Stimulated activated CD8-positive, alpha-beta memory T cell treated with anti-CD3 and anti-CD28 coated beads, Interleukin-4, amount 100 ng/mL, for 1 hour (primary cell): ENCODE measurements at places on chromosomes 6 and 20.

GRCh38 chr20:38692436-38693411, 31.6 kb upstream of the SLC32A1 start:
- no peak for DNase-seq

DNA sequence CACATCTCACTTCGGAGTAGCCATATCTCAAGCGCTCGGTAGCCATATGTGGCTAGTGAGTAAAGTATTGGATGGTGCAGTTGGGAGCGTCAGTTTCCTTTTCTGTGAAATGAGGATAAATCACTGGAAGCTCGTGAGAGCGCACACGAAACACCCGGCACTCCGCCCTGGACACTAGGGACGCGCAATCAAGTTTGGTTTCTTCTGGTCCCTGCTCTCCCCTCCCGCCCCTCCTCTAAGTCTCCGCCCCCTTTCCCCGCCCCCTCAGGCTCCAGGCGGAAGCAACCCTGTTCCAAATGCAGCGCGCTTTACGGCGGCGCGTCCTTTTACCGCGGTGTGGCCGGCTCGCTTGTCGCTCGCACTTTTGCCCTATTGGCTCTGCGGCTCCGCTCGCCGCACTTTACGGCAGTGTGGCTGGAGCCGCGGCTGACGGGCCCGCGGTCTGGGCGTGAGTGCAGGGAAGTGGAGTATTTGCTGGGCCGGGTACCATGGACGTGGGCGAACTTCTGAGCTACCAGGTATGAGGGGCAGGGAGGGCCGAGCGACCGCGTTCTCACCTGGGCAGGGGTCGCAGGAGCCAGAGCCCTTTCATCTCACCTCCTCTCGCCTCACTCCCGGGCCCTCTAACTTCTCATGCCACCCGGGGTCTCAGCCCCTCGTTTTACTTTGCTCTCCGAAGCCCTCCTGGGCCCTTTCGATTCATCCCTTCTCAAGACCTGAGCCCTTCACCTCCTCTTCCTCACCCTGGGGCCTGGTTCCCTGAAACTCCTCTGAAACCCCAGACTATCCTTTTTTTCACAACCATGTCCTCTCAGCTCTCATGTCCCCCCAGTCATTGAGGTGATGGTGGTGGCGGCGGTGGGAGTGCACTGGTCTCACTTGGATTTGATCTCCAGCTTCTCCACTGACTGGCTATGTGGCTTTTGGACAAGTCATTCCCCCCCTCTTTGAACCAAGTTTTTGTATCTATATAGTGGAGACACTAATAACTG, at the start of gene CTNNBL1:
CTNNBL1 (plus strand) TSS at position 396 of the 992 bp plus-strand sequence; CDS start at position 489, 93 bp downstream.
- peak; percentile 93 for DNase-seq

DNA sequence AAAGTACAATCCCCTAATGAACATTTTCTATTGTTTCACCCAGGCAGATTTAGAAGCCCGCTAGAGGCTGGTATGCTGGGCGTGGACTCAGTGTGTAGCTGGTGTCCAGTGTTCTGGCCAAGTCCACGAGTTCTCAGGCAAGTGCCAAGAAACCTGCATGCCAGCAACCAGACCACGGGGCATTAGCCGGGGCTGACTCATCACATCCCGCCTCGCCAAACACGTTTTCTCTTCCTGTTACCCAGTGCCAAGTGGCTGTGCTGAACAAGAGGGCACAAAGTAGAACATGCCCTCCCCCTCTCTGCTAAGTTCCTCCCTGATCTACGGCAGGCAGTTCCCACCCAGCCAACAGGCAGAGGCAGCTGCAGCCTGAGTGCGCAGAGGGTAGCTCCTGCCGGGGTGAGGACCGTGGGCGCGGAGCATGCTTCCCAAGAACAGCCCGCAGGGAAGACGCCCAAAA, 29.6 kb downstream of the RAMACL start:
- DNase-seq: no peak

- DNase-seq: no peak
These were observed 49.8 kb downstream of the MTHFD1L start for GRCh38 chr6:150915131-150915879.

DNA sequence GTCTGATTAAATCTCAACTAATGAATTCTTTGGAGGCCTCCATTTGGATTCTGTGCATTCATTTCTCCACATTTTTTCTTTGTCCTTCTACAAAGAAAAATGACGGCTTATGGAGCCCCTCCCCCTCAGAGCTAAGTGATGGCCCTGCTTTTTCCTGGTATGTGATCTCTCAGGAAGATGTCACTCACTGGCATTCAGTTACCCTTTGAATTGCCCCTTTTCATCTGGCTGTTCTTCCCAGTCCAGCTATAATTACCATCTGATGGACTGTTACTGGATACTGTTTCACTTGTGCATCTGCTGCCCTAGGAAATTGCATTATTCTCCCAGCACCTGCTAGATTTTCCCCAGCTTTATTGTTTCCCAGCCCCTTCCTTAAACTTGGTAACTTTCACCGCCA, 151.9 kb downstream of the CFAP61 start:
- DNase-seq: no peak

DNA sequence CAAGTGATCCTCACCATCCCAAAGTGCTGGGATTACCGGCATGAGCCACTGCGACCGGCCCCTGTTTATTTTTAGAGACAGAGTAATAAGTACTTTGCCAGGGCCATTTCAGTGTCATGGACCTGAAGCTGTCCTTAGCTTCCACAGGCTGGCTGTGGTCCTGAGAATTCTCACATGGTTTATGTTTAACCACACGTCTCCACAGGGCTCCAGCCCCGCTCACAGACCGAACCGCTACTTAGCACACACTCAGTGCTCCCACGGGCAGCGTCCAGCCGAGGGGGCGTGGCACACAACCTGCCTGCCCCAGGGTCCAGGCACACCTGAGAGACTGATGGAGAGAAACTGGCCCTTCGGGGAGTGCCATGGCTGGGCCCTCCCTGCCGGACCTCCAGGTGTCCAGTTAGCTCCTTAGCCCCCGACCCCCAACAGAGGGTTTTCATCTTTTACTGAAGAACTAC, 11.7 kb downstream of the ACSS1 start:
- no peak for DNase-seq
